Neural crest cell (in vitro differentiated cells): ENCODE measurements at places on chromosomes 3 and 15. TPM values are rescaled to one million over a fixed set of nuclear protein-coding genes. Genes with fewer than 3 reads are reported as not detected.

The STRIT1 gene
- not detected in 2 replicates for total RNA-seq

The HSPBAP1 gene
- 9.9 and 10.9 TPM in 2 replicates for total RNA-seq

The KLHL40 gene
- total RNA-seq: not detected in 2 replicates

The C2CD4A gene
- total RNA-seq: not detected in 2 replicates

DNA sequence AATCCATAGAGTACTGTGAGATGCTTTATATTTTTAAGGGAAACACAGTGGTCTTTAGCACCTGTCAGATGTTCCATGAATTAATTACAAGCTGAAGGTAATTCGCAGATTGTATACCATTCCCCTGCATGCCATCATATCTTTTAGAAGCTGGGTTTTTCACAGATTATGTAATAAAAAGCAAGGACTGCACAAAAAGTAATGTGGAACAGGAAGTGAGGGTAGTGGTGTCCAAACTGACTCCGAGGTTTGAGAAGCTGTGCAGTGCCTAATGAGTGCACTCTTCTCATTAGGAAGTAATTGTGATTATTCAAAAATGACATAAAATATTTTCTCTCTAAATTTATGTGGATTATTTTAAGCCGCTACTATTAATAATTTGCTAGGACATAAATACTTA, 123.2 kb downstream of the GOLIM4 start:
- no peaks in the 10 kb centered on the region for H3K36me3 ChIP-seq
- DNase-seq: no peak
- no peak overlapping the region for H3K27ac ChIP-seq
- no peaks in the 10 kb centered on the region for H3K27me3 ChIP-seq
- peaks cover 4% of the 10 kb centered on the region for H3K4me1 ChIP-seq
- no peak overlapping the region for H3K4me3 ChIP-seq

DNA sequence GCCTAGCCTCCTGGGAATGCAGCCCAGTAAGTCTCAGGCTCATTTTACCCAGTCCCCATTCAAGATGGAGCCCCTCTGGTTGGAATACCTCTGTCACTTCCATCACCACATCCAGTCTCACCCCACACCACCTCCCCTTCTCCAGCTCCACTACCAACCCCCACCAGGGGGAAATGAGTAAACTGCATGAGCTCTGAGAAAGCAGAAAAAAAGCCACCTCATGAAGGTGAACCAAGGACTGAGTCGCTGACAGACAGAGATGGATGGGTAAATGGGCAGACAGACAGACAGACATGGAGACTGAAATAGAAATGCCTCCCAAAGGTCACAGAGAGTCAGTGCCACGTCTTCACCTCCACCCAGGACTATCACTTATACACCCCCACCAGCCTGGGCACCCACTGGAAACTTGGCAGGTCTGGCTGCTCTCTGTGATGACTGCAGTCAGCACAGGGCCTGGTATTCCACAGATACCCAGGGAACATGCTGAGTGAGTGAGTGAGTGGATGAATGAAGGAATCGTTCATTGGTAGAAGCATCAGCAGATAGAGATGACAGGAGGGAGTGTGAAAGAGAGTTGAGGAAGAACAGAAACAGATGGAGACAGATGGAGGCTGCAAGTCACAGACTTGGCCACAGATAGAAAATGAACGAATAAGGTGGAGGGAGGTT, 4.9 kb upstream of the LOXL1 start:
- H3K27ac ChIP-seq: peak overlapping the region; percentile 2
- peaks cover 4% of the 10 kb centered on the region for H3K36me3 ChIP-seq
- no peak for DNase-seq
- H3K4me1 ChIP-seq: peaks cover 47% of the 10 kb centered on the region

DNA sequence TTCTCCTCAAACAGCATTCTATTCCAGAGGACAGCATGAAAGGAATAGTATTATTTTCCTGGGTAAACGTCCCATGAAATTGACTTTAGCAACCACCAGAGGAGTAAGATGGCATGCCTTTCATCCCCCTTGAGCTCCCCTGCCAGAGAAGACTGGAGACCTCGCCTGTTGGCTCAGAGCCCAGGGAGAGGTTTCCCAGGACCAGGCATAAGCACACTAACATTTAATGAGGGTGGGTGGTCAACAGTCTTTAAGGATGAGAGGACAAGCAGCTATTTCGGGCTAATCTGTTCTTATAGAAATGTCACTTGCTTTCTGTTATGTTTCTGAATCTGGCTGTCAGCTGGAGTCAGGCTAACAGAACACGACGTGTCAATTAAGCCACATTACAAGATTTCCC, 390.5 kb downstream of the GABRG3 start:
- no peaks in the 10 kb centered on the region for H3K4me1 ChIP-seq
- H3K27ac ChIP-seq: no peak overlapping the region
- peaks cover 2% of the 10 kb centered on the region for H3K27me3 ChIP-seq
